ENCODE measurements at places on chromosomes 16 and 17.

DNA sequence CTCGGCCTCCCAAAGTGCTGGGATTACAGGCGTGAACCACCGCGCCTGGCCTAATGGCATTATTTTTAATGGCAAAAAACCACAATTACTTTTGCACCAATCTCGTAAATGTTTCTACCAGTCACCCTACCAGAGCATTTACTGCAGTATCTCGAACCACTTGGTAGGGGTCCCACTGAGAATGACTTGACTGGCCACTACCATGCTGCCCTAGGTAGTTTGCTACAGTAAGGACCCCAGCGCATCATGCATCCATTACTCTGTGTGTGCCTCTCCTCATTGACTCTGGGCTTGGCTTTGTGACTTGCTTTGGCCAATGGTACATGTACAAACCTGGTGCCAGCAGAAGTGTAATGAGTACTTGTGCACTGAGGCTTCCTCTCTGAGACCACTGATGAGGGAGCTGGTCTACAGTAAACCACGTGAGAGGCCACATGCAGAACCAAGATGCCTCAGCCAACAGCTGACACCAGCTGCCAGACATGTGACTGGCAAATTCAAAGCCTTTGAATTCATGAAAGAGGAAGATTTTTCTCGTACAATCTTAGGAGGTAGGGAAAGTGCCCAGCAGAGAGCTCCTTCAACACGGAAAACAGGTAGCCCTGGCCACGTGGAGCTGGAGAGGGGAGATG is 421.7 kb upstream of the C16orf82 start:
- DNase-seq: no peak

GRCh38 chr16:47924950-47925349 is 230.8 kb downstream of the ABCC12 start:
- no peak for DNase-seq

DNA sequence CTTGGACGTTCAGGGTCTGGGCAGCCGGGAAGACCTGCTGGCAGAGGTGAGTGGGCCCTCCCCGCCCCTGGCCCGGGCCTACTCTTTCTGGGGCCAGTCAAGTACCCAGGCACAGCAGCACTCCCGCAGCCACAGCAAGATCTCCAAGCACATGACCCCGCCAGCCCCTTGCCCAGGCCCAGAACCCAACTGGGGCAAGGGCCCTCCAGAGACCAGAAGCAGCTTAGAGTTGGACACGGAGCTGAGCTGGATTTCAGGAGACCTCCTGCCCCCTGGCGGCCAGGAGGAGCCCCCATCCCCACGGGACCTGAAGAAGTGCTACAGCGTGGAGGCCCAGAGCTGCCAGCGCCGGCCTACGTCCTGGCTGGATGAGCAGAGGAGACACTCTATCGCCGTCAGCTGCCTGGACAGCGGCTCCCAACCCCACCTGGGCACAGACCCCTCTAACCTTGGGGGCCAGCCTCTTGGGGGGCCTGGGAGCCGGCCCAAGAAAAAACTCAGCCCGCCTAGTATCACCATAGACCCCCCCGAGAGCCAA is 8.6 kb upstream of the ABCC3 start:
- DNase-seq: no peak

DNA sequence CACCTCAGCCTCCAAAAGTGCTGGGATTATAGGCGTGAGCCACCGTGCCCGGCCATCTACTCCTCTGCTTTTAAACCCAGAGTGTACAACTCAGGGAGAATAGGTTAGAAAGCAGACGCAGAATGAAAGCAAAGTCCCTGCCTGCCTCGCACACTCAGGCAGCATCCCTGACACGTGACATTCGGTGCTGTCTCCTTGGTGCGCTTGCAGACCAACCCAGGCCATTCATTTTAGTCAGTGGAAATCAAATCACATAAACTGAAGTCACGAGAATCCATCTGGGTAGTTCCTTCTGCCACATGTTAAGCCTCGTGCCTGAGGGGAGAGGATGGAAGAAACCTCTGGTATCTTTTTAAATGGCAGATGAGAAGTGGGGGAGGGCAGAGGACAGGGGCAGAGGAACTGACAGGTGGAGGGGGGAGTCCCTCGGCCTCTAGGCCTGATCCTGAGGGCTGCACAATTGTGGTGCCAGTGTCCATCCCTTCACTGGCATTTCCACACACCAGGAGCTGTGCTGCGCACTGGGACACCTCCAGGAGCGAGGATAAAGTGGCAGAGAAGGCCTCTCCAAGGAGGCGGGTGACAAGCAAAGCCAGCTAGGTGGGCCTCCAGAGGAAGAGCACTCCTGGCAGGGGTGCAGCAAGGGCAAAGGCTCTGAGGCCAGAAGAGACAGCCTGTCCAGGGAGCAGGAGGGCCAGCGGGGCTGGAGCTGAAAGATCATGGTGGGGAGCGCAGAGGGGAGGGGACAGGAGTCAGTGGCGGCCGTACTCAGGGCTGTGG is 196.3 kb downstream of the KATNIP start:
- DNase-seq: no peak

DNA sequence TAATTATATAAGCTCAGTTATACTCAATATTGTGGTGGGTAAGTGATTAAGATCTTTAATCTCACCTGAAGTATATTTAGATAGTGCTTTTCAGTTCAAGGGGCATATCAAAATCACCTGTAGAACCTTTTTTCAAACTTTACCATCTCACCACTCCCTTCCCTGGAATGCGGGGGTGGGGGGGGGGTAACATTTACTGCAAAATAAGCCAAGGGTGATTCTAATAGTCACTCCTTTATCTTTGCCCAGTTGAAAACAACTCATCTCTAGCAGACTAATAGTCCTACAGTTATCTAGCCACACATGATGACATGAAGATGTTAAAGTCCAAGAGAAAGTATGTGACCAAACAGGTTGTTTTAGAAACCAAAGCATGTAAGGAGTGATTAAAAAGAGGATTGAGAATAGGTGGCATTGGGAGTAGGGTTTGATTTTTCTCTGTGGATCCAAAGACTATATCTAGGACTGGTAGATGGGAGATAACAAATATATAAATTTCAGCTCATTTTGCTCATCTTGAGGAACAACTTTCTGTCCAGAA is 21.5 kb downstream of the LPCAT2 start:
- no peak for DNase-seq

DNA sequence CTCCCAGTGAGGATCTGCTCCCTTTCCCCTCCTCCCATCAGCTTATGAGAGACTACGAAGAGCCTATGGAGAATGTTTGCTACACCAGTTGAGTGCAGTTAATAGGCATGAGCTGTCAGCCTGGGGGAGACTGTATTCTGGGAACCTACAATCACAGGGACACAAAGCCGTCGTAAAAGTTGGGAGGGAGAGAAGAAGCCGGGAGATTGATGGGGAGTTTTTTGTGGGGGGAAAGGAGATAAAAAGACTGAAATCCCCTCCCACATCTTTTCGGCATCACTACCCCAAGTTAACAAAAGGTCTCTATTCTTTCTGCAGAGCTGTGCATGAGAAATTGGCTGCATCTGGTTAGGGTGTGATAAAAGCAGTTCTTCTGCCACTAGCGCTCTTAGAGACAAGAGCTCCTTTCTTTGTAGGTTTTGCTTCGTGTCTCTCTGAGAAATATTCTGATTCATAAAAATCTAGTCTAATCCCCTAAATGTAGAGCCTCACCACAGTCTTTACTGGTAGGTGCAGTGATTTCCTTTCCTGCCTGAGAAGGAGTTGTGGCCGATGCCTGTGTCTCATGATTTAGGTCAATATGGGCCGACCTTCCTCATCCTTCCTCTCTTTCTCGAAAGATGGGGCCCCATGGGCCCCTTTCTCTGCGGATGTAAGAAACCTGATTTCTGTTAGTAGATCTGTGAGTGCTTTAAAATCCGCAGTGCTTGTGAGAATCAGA is 77.4 kb downstream of the BPTF start:
- DNase-seq: no peak

Measured in GM12878 (cell line).